T-cell (primary cell): ENCODE measurements at places on chromosomes 4 and X.

GRCh38 chr4:37999000-37999716 lies 39.0 kb downstream of the PTTG2 start:
- peaks cover 8% of the 10 kb centered on the region for H3K4me1 ChIP-seq
- peaks cover 3% of the 10 kb centered on the region for H3K36me3 ChIP-seq
- no peak overlapping the region for H3K4me3 ChIP-seq
- H3K27me3 ChIP-seq = no peaks in the 10 kb centered on the region
- peak; percentile 32 for DNase-seq
- no peak overlapping the region for H3K27ac ChIP-seq

DNA sequence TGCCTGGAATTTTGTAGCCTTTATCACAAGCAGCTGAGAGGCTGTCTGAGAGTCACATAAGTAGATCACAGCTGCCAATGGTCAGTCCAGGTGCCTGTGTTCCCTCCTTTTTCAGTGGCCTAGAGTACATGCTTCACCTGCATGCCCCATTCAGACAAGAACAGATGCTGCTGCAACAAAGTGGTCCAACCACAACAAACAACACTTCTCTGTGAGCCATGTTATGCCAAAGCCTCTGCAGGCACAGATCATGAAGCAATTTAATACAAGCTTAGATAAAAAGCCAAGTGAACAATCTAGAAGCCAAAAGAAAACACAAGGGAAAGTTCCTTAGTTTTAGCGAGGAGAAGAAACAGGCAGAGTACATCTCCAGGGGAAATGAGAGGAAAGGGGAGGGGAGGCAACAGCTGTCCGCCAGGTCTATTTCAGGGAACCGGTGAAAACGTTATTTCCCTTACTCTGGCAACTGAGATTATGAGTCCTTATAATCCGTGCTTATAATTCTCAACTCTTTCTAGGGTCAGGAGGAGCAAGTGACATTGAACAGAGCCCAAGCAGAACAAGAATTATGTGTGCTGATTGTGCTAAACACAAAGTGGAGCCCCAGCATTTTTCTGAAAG lies 92.6 kb downstream of the TSPAN5 start:
- no peaks in the 10 kb centered on the region for H3K36me3 ChIP-seq
- no peaks in the 10 kb centered on the region for H3K27me3 ChIP-seq
- H3K4me1 ChIP-seq = no peaks in the 10 kb centered on the region
- H3K27ac ChIP-seq = no peak overlapping the region

DNA sequence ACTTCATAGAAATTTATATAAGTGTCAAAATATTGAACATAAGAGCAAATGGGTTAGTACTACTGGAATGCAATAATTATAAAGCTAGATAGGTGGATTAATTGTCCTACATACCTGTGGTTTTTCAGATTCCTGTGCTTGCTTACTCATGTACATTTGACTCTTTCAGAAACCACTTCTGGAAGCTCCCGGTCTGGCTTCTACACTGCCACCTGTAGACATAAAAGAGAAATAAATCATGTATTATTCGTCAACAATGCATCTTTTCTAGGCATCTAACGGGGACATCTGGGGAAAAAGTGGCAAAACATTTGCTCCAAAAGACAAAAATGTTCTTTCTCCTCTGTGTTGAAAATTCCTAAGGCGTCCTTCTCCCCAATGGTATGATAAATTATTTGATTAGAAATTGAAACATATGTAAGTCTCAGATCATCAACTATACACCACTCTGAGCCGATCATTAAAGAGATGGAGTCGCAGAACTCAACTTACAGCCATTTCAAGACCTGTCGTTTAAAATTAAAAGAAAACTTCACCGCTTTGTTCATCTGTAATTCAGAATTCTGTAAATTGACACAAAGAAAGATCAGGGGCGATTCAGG lies 648.7 kb upstream of the DIPK2B start:
- no peaks in the 10 kb centered on the region for H3K27me3 ChIP-seq
- peak overlapping the region; percentile 65 for H3K4me3 ChIP-seq
- H3K4me1 ChIP-seq = peaks cover 3% of the 10 kb centered on the region
- peak; percentile 57 for DNase-seq
- H3K36me3 ChIP-seq = no peaks in the 10 kb centered on the region

GRCh38 chr4:4735870-4736269 lies 123.6 kb upstream of the MSX1 start:
- H3K36me3 ChIP-seq = no peaks in the 10 kb centered on the region
- no peaks in the 10 kb centered on the region for H3K4me1 ChIP-seq
- DNase-seq = no peak

DNA sequence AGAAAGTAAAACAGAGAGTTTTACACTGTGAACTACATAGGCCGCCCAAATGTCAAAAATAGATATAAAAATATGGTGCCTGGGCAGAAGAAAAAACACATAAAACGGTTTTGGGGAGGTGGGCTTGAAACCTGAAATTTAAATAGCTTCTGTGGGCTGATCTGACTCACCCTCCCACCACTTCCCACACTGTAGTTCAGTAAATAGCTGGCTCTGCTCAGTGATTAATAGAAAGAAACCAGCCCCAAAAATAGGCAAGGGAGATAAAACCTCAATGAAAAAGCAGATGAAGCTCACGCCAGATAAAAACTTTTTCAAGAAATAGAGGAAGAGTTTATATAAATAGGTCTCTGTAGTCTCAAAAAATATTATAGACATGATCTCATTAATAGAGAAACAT lies 13.2 kb upstream of the COX7B2 start:
- no peaks in the 10 kb centered on the region for H3K27me3 ChIP-seq
- no peaks in the 10 kb centered on the region for H3K36me3 ChIP-seq
- DNase-seq = no peak
- H3K4me3 ChIP-seq = no peak overlapping the region
- no peaks in the 10 kb centered on the region for H3K4me1 ChIP-seq

DNA sequence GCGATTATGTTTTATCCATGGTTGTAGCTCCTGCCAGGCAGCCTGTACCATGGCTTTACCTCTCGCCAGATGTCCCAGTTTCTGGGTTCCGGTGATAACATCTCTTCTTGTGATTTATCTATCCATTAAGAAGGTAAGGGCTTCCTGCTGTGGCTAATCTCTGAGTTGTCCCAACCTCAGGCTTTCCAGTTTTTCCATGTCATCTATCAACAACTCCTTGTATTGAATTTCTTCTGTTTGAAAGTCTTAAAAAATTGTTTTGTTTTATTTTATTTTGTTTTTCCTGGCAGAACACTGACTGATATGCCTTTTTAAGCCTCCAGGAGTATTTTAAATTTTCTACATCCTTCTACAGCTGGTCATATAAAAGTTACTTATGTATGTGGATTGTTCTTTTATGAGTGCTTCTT lies 241.9 kb downstream of the ANTXR2 start:
- peaks cover 4% of the 10 kb centered on the region for H3K27me3 ChIP-seq
- DNase-seq = no peak
- no peak overlapping the region for H3K27ac ChIP-seq
- no peaks in the 10 kb centered on the region for H3K36me3 ChIP-seq
- H3K4me1 ChIP-seq = no peaks in the 10 kb centered on the region

DNA sequence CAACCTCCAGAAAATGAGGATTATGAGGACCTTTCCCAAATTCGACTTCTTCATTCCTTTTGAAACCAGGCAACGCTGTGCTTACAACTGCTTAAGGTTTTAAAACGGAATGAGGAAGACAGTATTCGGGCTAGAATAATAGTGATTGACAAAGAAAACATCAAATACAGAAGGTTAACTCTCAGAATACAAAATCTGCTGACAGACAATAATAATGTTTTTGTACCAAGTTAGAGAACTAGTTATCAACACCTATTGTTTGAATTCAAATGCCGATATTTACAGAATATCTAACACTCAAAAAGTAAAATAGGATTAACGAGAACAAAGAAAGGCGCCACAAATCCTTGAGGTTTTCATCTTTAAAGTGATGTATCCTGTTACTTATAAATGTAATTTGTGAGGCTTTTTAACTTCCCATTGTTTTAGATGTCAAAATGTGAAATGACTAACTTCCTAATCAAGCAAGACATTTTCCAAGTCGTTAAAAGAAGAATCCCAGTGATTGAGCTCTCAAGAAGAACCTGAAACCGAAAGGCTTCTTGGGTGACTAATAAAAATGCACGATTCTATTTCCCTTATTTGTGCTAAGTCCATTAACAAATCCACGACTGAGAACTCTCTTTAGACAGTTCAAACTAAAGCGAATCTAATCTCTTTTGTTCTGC lies 118.3 kb downstream of the SORBS2 start:
- H3K4me1 ChIP-seq = no peaks in the 10 kb centered on the region
- peaks cover 2% of the 10 kb centered on the region for H3K27me3 ChIP-seq
- no peak overlapping the region for H3K4me3 ChIP-seq
- H3K27ac ChIP-seq = no peak overlapping the region
- no peaks in the 10 kb centered on the region for H3K36me3 ChIP-seq

DNA sequence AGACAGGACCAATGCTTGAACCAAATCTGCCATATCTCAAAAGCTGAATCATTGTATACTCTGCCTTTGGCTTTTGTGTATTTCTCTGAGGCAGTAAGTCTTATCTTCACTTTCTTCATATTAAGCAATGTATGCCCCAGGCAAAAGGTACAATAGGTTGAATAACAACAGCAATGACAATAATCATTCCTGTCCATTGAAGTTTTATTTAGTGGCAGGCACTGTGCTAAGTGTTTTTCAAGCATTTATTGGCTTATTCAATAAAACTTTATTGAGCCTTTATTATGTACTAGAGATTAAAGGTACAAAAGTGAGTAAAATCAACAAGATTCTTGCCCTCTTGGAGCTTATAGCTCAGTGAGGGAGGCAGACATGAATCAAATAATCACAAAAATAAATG lies 8.2 kb upstream of the CASK start:
- no peaks in the 10 kb centered on the region for H3K27me3 ChIP-seq
- no peaks in the 10 kb centered on the region for H3K36me3 ChIP-seq
- peaks cover 8% of the 10 kb centered on the region for H3K4me1 ChIP-seq
- no peak overlapping the region for H3K27ac ChIP-seq
- DNase-seq = no peak

DNA sequence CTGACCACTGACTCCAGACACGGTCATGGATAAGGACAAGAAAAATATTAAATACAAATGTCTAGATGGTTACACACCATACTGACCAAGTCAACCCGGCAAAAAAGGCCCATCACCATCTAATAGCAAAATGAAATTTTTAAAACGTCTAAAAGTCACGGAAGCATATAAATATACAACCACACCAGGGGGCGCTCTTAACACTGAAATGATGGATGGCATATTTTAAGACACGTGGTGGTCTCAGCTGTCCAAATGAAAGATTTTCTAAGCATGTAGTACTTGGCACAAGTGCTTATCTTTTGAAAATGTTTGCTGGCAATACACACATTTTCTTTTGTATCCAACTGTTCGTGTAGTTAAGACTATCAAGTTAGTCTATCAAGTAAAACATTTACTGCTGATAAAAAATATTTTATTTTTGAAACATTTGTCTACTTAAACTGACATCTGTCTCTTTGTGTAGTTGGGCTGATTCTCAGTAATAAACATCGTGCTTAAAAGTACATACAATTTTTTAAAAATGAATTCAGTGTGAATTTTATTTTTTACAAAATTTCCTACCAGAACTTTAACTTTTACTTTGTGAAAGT lies 64.6 kb downstream of the COX7B2 start:
- H3K4me3 ChIP-seq = no peak overlapping the region
- no peak for DNase-seq
- H3K36me3 ChIP-seq = no peaks in the 10 kb centered on the region
- H3K27ac ChIP-seq = no peak overlapping the region

DNA sequence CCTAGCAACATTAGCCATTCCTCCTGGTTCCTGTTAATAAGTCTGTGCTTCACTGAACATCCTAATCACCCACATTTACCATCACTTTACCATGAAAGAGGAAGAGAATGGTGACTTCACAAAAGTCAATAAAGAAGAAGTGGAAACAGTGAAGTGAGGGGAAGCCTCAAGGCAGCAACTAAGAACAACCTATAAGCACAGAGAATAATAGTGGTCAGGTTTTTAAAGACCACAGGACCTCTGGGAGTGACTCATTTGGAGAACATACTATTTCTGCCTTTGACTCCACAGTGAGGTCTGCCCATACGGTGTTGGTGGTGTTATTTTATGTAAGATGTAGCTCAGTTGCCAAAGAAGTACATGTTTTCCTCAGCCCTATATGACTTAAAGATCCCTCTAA lies 86.0 kb upstream of the TET2 start:
- DNase-seq = no peak
- H3K4me1 ChIP-seq = peaks cover 2% of the 10 kb centered on the region
- H3K36me3 ChIP-seq = no peaks in the 10 kb centered on the region

- H3K4me3 ChIP-seq = no peak overlapping the region
- H3K4me1 ChIP-seq = no peaks in the 10 kb centered on the region
- H3K36me3 ChIP-seq = no peaks in the 10 kb centered on the region
- no peak for DNase-seq
- no peak overlapping the region for H3K27ac ChIP-seq
Measured at GRCh38 chr4:112905728-112906127, 143.7 kb upstream of the ANK2 start.

GRCh38 chrX:132022198-132022966 lies 720 bp upstream of the STK26 start:
- no peaks in the 10 kb centered on the region for H3K36me3 ChIP-seq
- H3K4me1 ChIP-seq = peaks cover 16% of the 10 kb centered on the region
- no peak for DNase-seq
- H3K27me3 ChIP-seq = no peaks in the 10 kb centered on the region
- peak overlapping the region; percentile 53 for H3K27ac ChIP-seq

GRCh38 chrX:153993079-153993478 lies 20.5 kb downstream of the TMEM187 start:
- no peaks in the 10 kb centered on the region for H3K36me3 ChIP-seq
- no peak overlapping the region for H3K4me3 ChIP-seq
- H3K4me1 ChIP-seq = peaks cover 15% of the 10 kb centered on the region
- H3K27me3 ChIP-seq = no peaks in the 10 kb centered on the region

- no peak for DNase-seq
- H3K36me3 ChIP-seq = no peaks in the 10 kb centered on the region
- peaks cover 12% of the 10 kb centered on the region for H3K27me3 ChIP-seq
- H3K27ac ChIP-seq = no peak overlapping the region
Measured at GRCh38 chrX:114584375-114584943, 573 bp downstream of the HTR2C start.

GRCh38 chr4:105329081-105329480 lies 144.8 kb downstream of the PPA2 start:
- H3K4me1 ChIP-seq = no peaks in the 10 kb centered on the region
- no peak overlapping the region for H3K27ac ChIP-seq
- H3K27me3 ChIP-seq = no peaks in the 10 kb centered on the region

- H3K36me3 ChIP-seq = no peaks in the 10 kb centered on the region
- H3K4me1 ChIP-seq = no peaks in the 10 kb centered on the region
- no peaks in the 10 kb centered on the region for H3K27me3 ChIP-seq
Measured at GRCh38 chr4:145285928-145286327, 105.5 kb upstream of the OTUD4 start.

- no peaks in the 10 kb centered on the region for H3K4me1 ChIP-seq
- no peaks in the 10 kb centered on the region for H3K27me3 ChIP-seq
- H3K36me3 ChIP-seq = no peaks in the 10 kb centered on the region
- no peak for DNase-seq
- no peak overlapping the region for H3K27ac ChIP-seq
Measured at GRCh38 chrX:24262309-24262708, 51.6 kb downstream of the SUPT20HL2 start.
